Left ventricle myocardium superior (tissue), 1 donor: ENCODE measurements at places on chromosomes 16 and 17.

- peak; percentile 81 for DNase-seq
Observed at GRCh38 chr17:49616601-49617131, 41.0 kb downstream of the NXPH3 start.

GRCh38 chr16:14545346-14545884 lies 84.6 kb downstream of the PARN start:
- no peak for DNase-seq

- no peak for DNase-seq
Observed at GRCh38 chr16:89973235-89973634, 24.7 kb downstream of the DEF8 start.

GRCh38 chr16:31064882-31065461 lies 9.1 kb downstream of the ZNF668 start:
- DNase-seq, result peak; percentile 73

- DNase-seq, result no peak
Observed at GRCh38 chr16:53971616-53972015, 267.7 kb downstream of the FTO start.

DNA sequence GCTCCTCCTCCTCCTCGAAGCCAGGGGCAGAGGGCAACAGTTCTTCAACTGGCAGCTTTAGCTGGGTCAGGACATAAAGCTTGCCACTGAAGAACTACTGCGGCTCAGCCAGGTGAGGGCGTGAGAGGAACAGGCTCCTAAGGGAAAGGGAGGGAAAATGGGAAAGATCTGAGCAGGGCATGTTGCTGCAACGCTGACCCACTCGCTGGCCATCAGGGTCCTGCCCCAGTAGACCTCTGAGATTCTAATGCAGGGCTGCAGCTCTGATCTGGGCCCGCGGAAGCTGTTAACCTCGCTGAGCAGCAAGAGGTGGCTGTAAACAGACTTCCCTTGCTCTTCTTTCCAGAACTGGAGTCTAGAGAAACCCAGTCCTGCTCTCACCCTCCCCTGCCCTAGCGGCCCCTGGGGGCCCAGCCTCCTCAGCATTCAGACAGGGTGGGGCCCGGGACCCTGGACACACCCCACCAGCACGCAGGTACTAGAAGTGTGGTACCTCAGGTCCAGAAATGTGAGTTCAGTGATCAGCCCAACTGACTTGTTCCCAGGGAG lies 3.8 kb upstream of the TLCD2 start:
- no peak for DNase-seq

DNA sequence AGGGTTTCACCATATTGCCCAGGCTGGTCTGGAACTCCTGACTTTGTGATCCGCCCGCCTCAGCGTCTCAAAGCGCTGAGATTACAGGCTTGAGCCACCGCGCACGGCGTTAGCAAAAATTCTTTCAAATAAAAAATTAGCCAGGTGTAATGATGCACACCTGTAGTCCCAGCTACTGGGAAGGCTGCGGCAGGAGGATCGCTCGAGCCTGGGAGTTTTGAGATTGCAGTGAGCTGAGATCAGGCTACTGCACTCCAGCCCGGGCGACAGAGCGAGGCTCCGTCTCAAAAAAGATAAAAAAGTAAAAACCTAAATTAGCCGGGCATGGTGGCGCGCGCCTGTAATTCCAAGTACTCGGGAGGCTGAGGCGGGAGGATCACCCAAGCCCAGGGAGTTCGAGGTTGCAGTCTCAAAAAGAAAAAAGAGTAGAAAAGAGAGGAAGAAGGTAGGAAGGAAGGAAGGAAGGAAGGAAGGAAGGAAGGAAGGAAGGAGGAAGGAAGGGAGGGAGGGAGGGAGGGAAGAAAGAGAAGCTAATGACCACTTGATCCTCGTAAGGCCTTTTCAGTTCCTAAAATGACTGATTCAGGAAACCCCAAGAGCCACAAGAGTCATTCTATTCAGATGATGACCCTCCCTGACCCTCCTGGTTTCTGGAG lies 59.2 kb downstream of the SRL start:
- no peak for DNase-seq

GRCh38 chr16:3112881-3113574 lies 642 bp downstream of the ZNF205 start:
- DNase-seq, result no peak

- DNase-seq, result peak; percentile 36
Observed at GRCh38 chr17:30956764-30957374, 14.0 kb upstream of the RNF135 start.
